ENCODE measurements at places on chromosomes 3 and 15. TPM values are rescaled to one million over a fixed set of nuclear protein-coding genes. Genes with fewer than 3 reads are reported as not detected.

GRCh38 chr3:169310184-169310939 is 353.1 kb downstream of the MECOM start:
- DNase-seq, result no peak

GRCh38 chr15:57651445-57651844 is 55.1 kb upstream of the POLR2M start:
- DNase-seq, result no peak

DNA sequence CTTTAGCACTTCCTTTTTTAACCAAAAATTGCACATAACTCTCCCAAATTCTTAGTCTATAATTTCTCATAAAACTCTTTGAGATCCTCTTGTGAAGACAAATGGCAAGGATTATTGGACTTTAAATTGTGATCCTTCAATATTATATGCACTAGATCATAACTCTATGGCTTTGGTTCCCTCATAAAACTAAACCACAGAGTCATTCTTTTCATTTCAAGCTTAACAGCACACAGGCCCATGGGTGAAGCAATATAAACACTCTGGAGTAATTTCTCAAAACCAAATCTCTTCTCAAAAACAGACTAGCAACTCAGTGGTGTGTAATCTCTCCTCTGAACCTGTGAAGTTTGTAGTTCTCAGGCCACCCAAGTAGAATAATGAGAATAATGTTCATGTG is 171.0 kb upstream of the NECTIN3 start:
- peak; percentile 34 for DNase-seq

DNA sequence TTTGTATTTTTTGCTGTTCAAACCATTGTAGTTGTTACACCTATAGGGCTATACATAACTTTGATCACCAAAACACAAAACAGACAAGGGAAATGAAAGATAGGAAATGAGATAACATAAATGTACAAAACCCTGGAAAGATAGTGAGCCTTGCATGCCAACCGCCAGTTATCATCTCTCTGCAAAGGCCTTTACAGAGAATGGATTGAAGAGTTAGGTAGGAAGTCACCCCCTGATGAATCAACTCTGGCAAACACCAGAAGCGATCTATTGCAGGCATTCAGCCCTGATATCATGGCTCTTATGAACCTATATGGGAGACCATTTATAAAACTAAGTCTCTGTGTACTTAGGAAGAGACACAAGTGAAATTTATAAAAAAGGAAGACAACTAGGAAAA is 588.0 kb downstream of the TUSC7 start:
- no peak for DNase-seq

Gene MOBP
- total RNA-seq, result 0.41 TPM

DNA sequence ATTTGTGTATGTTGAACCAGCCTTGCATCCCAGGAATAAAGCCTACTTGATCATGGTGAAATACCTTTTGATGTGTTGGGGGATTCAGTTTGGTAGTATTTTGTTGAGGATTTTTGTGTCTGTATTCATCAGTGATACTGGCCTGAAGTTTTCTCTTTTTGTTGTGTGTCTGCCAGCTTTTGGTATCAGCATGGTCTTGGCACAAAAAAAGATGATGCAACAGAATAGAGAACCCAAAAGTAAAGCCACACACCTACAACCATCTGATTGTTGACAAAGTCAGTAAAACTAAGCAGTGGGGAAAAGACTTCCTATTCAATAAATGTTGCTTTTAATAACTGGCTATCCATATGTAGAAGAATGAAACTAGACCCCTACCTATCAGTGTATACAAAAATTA is 77.6 kb downstream of the TCF12 start:
- no peak for DNase-seq

Gene TM2D3
- total RNA-seq, result 31.8 TPM

Gene PIGZ
- 0.54 TPM for total RNA-seq

GRCh38 chr15:48475600-48476395 is 144.6 kb downstream of the DUT start:
- DNase-seq, result no peak

Gene FBN1
- 298 TPM for total RNA-seq

Gene TUSC7
- total RNA-seq, result not detected

GRCh38 chr15:65659502-65660052 is 37.8 kb downstream of the SLC24A1 start:
- DNase-seq, result no peak

Gene C2CD4B
- not detected for total RNA-seq

DNA sequence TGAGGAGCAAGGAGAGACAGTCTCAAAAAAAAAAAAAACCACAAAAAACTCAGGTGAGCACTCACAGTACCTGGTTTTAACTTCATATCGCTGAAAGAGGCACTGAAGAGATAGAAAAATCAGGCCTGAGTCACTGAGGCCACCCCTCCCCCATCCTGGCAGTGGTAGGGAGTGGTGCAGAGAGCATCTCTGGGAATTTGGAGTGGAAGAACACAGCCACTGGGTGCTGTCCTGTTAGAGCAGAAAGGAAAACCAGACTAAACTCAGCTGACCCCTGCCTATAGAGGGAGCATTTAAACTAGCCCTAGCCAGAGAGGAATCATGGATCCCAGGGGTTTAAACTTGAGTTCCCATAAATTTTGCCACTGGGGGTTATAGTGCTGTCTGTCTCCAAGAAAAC is 22.2 kb upstream of the DNAJC13 start:
- DNase-seq, result no peak

DNA sequence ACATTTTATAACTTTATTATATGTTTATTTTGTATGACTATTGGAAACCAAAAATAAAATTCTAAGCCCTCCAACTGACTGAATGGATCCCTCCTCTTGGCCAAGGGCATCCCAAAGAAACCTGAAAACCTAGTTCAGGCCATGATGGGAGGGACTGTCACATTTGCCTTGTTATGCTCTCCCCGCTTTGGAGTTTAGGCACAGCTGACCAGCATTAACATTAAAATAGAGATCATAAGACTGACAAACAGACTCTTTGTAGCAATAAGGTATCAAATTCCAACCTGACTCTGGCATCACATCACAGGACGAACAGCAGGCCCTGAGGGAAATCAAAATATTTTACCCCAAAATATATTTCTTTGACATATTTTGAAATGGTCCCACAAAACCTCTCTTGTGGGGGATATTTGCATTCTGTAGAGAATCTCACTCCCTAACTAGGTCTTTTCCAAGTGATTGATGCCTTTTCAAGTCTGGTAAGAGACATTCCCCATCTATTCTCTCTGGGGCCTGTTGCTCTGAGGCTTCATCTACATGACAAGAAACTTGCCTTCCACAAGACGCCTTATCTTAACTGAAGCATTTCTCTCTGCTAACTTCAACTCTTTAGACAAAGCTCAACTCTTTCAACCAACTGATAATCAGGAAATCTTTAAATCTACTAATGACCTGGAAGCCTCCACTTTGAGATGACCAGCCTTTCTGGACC is 81.8 kb upstream of the PRR23E start:
- no peak for DNase-seq

DNA sequence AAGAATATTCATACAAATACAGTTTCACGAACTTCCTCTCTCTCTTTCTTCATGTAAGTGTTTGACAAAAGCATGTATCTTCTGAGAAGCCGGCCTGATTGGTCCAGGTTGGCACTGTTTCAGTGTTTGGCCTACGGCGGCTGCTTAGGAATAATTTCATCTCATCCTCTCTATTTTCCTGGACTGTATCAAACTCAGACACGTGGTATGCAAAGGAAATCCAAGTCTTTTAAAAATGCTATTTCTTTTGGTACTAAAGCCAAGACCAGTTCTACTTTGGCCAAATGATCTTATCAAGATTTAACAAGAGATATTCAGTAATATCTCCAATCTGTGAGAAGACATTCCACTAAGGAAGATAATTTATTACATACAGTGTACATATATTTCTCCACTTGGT is 152.8 kb downstream of the TIGIT start:
- DNase-seq, result no peak

Gene NPAP1
- total RNA-seq, result not detected

- DNase-seq, result peak; percentile 26
These were observed 10.4 kb downstream of the ATP2B2 start for GRCh38 chr3:10495003-10495402.

Gene GNAT1
- total RNA-seq, result not detected

DNA sequence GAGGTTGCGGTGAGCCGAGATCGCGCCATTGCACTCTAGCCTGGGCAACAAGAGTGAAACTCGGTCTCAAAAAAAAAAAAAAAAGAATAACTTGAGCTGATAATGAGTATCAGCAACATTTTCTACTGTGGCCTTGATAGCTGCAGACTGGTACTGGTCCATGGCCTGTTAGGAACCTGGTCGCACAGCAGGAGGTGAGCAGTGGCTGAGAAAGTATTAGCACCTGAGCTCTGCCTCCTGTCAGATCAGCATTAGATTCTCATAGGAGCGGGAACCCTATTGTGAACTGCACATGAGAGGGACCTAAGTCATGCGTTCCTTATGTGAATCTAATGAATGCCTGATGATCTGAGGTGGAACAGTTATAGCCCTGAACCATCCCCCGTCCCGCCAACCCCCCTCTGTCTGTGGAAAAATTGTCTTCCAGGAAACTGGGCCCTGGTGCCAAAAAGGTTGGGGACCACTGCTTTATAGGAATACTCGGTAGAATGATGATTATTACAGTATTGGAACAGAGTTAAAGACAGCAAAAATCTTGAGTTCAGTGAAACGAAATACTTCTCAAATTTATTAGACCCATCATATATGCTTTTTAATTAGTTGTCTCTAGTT is 126.0 kb downstream of the ZNF609 start:
- DNase-seq, result no peak

DNA sequence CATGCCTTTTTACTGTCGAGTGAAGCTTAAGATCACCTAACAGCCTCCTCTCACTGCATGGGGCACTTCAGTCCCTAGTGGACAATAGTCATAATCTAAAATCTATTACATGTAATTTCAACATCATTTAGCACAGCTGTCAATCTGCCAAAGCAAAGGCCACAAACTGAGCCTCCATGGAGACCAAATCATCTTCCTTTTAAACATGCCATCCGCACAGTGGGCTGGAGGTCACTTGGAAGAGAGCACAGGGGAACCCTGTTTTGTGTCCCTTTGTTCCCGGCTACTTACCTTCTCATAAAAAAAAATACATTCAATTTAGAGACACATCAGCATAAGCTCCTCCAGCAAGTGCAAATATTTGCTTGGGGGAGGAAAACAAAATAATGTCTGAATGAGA is 167.3 kb downstream of the SQOR start:
- no peak for DNase-seq

Gene GRK7
- not detected for total RNA-seq

- DNase-seq, result no peak
These were observed 185.5 kb upstream of the GPR149 start for GRCh38 chr3:154615471-154615870.

GRCh38 chr15:87887177-87887576 is 369.4 kb downstream of the NTRK3 start:
- DNase-seq, result no peak

DNA sequence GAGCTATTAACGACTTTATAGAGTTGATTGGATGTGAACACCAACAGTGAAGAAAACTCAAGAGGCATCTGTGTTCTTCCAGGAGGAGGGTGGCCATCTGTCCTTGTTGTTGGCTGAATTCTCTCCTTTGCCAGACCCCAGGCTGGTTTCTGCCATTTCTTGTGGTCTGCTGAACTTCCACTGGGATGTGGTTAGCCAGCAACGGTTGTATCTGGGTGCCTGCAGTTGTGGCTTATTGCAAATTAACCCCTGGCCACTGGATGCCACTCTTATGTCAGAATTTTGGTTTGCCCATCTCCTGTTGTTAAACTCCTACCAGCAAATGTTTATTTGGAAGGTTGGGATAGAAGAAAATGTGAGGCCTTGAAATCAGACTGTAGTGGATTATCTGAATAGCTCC is 163.6 kb upstream of the TBC1D5 start:
- no peak for DNase-seq

- no peak for DNase-seq
These were observed 19.0 kb downstream of the TM4SF4 start for GRCh38 chr3:149493315-149494021.

GRCh38 chr3:191175102-191175501 is 23.9 kb upstream of the OSTN start:
- no peak for DNase-seq

Gene SEMA6D
- 1.0 TPM for total RNA-seq

DNA sequence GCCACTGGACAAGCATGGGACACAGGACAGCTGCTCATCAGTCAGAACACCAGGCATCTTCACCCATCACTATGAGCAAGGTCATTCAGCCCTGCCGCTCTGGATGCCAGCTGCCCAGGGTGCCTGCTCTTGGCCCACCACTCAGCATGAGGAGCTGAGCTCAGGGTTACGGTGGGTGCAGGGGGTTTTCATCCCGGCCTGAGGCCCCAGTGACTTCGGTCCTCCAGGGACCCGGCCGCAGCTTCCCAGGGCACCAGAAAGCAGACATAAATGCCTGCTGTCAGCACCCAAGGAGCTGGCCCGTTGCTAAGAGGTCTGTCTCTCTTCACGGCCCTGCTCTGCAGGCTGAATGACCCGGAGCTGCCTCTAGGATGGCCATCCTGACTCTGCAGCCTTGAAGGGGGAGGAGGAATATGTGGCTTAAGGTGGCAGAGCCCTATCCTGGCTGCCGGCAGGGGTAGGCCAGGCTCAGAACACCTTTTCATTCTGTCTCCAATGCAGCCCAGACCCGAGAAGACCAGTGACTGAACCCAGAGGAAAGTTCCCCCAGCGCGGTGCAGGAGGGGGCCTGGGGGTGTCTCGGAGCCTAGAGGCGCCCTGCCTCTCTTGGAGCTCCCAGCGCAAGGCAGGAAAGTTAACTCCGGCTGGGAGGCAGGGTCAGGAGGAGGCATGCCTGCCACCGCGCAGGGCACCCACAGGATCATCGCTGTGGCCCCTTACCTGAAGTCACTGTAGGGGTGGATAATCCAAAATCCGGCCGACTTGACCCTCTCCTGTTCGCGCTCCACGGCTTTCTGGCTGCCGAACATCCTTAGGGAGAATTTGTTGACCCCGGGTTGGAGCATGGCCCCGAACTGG is 1.8 kb downstream of the HCN4 start:
- no peak for DNase-seq

Gene ZSCAN29
- total RNA-seq, result 27.8 TPM

GRCh38 chr15:38745126-38745525 is 180.5 kb upstream of the RASGRP1 start:
- DNase-seq, result peak; percentile 36

DNA sequence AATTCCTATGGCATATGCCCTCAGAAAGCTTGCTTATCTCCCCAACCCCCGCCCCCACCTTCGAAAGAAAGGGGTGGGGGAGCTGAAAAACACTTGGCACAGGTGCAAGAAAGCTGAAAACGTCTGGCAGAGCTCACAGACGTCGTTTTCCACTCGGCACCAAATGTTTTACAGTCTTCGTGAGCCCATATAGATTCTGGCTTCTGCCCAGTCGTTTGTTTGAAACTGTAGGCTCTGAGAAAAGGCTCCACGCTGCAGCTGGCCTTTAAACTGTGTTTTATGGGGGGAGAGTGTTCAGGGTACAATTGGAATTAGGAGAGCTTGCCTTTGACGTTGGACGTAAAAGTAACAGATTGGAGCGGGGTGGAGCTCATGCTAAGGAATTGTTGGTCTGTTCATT is 130.3 kb downstream of the MDFIC2 start:
- no peak for DNase-seq

GRCh38 chr3:8488411-8488810 is 13.2 kb upstream of the LMCD1 start:
- DNase-seq, result peak; percentile 56
